ENCODE measurements at places on chromosomes 13 and 19.

DNA sequence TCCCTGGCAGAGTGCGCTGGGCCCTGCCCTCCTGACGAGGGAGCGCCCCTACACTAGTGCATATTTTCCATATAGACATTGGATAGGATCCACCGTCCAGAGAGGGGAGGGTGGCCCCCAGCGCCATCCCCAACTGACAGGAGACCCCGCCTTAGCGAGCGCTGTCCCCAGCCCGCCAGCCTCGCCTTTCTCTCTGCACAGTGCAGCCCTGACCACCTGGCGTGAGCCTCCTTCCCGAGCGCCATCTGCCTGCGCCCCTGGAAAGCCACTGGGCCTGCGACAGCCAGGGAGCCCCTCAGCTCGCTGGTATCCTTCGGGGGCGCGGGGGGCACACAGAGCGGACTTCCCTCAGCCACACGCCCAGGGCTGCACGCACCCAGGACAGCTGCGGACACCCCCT lies 42.1 kb upstream of the ATP12A start:
- DNase-seq = no peak

DNA sequence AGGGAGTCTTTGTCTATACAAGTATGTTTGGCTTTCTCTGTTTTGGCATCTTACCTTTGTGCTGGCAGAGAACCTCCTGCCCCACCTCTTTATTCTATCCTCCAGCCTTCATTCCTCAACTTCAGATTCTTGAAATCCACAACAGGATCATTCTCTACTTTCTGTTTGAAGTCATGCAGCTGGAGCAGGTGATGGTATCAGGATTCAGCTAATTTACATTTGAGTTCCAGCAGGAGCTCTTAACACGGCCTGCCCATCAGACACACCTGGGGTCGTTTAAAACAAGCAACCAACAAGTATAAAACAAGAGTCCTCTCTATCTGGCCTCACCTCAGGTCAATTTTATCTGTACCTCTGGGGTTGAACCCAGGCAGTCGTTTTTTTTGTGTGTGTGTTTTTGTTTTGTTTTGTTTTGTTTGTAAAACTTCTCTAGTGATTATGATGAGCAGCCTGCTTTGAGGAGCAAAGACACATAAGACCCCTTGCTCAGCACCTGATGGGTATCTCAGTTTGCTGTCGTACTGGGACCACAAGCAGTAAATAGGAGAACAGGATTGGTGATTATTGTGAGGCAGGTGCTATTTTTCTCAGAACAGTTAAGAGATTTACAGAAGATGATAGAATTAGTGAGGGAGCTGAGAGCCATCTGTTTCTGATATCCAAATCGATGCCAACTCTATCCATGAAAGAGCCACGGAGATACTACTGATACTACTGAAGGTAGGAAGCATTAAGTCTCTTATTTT lies 78.4 kb downstream of the GPC6 start:
- DNase-seq = no peak

GRCh38 chr13:23810685-23811240 lies 78.4 kb downstream of the MIPEP start:
- DNase-seq = no peak

GRCh38 chr13:46195016-46195415 lies 13.0 kb upstream of the LCP1 start:
- no peak for DNase-seq

- DNase-seq = no peak
These were observed 44.7 kb upstream of the GPI start for GRCh38 chr19:34320277-34320676.

DNA sequence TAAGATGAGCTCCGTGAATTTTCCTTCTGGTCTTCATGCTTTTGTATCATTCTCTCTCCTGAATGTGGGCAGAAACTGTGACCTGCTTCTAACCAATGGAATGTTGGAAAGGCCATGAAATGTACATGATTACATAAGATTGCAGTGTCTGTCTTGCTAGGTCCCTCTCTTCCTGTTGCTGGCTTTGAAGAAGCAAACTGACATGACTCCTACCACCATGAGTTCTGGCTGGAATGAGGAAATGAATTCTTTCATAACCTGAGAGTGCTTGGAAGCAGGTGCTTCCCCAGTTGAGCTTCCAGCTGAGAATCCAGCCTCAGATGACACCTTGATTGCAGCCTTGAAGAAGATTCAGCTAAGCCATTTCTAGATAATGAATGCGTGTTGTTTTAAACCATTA lies 275.0 kb upstream of the MIR17HG start:
- no peak for DNase-seq

- no peak for DNase-seq
These were observed 360.9 kb downstream of the FGF9 start for GRCh38 chr13:22031702-22032286.

DNA sequence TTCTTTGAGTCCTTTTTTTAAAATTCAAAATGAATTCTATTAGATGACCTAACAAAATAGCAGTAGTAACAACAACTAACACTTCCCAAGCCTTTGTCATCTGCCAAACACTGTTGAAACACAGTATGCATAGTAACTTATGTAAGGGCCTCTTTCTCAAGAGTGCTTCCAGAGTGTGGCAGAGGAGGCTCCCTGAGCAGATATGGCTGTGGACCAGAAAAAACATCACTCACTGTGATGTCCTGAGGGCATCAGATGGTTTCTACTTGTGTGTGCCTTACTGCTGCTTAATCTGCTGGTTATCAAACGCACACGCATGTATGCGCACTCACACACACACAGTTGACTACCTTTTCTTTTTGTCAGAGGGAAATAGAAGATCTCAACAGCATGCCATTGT lies 110.8 kb downstream of the DLEU7 start:
- DNase-seq = no peak

- no peak for DNase-seq
These were observed 13.7 kb downstream of the WBP4 start for GRCh38 chr13:41075034-41075433.

- no peak for DNase-seq
These were observed 5.6 kb upstream of the SIGLEC14 start for GRCh38 chr19:51652266-51652665.

DNA sequence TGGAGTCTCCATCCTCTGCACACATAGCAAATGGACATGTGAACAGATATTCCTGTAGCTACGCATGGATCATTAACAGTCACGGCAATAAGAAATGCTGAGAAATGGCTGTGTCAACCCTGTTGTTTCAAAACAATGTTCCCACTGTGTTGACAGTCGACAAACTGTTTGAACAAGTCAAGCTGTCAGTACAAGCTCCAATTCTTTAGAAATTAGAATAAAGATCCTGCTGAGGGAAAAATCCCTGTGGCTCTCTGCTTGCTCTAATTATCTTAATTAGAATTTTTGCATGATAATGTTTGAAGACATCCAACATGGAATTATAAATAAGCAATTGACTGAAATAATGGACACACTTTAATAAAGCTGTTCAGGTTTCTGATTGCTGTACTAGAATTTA lies 37.9 kb upstream of the CPB2 start:
- DNase-seq = no peak

GRCh38 chr19:33916792-33917191 lies 120.1 kb downstream of the KCTD15 start:
- no peak for DNase-seq

- no peak for DNase-seq
These were observed 90.2 kb downstream of the KCTD12 start for GRCh38 chr13:76795701-76796695.

DNA sequence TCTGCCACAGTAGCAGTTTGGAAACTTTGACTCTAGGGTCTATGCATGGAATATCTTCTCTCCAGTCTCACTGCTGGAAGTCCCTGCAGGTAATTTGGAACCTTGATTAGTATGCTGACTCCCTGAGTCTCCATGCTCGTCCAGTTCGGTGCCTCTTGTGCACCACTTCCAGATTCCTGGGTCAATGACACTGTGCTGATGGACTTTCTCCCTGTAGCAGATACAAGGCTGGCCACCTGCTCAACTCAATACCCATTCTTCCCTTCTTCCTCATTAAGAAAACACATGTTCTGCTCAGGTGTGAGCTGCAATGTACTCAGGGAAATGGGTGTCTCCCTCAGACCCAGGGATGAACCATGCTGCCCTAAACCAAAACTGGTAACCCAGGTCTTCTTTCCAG lies 99.1 kb downstream of the KL start:
- no peak for DNase-seq

DNA sequence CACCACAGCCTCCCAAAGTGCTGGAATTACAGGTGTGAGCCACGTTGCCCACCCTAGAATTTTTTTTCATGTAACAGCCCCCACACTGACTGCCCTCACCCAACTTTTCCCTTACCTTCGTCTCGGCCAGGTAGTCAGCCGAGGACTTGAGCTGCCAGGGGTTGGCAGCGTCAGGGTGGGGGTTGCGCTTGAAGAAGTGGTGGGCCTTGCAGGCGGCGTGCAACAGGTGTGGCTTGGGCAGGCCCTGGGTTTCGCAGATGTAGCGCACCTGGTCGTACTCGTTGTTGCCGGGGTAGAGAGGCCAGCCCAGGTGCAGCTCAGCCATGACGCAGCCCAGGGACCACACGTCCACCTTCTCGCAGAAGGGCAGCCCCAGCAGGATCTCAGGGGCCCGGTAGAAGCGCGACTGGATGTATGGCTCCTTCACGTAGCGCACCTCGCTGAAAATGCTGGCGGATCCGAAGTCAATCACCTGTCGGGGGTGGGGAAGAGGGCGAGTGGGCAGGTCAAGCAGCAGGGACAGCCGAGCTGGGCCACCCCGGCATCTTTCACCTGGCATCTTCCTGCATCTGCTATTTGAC lies 6.2 kb downstream of the HIPK4 start:
- no peak for DNase-seq

DNA sequence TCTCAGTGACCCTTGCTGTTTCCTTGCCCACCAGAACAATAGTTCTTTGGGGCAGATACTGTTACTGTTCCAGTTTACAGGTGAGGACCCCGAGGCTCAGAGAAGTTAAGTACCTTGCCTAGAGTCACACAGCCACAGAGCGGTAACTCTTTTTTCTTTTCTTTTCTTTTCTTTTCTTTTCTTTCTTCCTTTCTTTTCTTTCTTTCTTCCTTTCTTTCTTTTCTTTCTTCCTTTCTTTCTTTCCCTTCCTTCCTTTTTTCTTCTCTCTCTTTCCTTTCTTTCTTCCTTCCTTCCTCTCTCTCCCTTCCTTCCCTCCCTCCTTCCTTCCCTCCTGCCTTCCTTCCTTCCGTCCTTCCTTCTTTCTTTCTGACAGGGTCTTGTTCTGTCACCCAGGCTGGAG lies 4.9 kb upstream of the PRX start:
- no peak for DNase-seq

GRCh38 chr13:28493740-28494503 lies 1.0 kb downstream of the FLT1 start:
- DNase-seq = no peak

- DNase-seq = no peak
These were observed 412.2 kb upstream of the TSHZ3 start for GRCh38 chr19:31761281-31761913.

DNA sequence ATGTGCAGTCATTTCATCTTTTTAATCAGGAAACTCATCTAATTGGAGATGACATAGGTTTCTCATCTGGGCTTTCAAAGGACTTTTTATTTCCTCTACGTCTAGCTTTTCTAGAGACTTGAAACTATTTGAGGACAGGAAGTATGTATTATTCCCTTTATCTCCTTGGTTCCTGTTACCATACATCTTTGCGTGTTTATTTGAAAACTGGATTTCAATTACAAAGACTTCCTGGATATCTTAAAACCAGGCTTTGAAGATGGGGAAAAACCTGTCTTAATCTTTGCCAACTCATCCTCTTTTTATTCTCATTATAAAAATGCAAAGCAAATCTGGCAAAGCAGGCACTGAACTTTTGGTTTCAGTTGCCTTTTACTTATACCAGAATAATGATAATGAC lies 130.5 kb downstream of the LMO7 start:
- no peak for DNase-seq

DNA sequence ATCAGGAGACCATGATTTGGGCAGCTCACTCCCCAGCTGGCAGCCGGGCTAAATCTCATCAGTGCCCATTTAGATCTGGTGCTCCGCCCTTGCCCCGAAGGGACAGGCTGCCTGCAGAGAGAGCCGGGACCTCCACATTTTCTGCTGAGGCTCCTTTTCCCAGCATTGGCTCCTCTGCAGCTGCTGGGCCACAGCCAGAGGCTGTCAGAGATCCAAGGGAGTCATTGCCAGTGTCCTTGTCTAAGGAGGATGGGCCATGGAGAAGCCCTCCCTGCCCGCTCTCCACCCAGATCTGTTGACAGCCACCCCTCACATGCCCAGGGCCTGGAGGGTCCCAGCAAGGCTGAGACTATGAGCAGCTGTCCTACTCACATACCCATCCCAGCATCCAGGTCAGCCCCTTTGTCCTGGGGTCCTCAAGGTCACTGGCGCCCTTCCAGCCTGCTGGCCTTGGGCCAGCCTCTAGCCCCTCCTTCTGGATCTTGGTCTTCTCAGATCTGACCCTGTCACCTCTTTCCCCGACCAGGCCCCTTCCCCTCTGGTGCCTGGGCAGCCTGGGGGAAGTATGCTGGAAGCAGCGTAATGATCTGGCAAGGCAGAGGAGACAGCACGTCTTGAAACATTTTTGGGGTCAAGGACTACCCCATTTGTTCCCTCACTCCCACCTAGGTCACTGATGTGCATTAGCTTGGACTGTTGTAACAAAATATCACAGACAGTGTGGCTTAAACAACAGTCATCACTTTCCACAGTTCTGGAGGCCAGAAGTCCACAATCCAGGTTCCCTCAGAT lies 7.9 kb downstream of the PIN1 start:
- peak; percentile 15 for DNase-seq

GRCh38 chr19:30046522-30046921 lies 104.5 kb downstream of the URI1 start:
- no peak for DNase-seq

DNA sequence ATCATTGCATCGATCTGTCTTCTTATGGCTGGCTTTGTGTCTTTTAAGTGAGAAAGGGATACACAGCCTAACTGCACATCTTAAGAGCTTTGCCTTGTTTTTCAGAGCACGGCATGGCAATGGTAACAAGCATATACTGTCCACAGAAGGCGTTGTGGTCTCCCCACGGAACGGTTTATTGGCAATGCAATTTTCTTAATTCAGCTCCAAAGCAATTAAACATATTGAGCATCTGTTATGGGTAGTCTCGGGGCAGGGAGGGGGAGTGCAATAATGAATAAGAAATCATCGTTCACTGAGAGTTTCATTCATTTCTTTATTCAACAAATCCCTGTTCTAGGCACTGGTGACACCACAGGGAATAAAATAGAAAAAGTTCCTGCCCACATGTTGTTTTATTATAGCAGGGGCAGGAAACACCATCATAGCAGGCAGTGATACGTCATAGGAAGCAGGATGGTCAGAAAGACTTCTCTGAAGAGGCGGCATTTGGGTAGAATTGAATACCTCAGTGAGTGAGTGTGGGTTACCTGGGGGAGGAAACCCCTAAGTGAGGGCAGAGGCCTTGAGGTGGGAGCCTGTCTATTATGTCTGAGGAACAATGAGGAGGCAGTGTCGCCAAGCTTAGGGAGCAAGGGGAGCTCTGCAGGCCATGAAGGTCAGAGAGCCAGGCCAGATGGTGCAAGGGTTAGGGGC lies 185.7 kb upstream of the KL start:
- DNase-seq = no peak

GRCh38 chr19:49636233-49636932 lies 3.6 kb downstream of the RRAS start:
- no peak for DNase-seq

GRCh38 chr13:106917024-106917571 lies 349.2 kb upstream of the ARGLU1 start:
- DNase-seq = no peak

GRCh38 chr19:5826531-5827341 lies 12.8 kb downstream of the FUT6 start:
- DNase-seq = no peak

GRCh38 chr13:40384976-40385857 lies 281.2 kb downstream of the FOXO1 start:
- DNase-seq = no peak

- no peak for DNase-seq
These were observed 1.7 kb upstream of the ZNF446 start for GRCh38 chr19:58474291-58474996.
